ENCODE measurements at places on chromosomes 16 and 17.

DNA sequence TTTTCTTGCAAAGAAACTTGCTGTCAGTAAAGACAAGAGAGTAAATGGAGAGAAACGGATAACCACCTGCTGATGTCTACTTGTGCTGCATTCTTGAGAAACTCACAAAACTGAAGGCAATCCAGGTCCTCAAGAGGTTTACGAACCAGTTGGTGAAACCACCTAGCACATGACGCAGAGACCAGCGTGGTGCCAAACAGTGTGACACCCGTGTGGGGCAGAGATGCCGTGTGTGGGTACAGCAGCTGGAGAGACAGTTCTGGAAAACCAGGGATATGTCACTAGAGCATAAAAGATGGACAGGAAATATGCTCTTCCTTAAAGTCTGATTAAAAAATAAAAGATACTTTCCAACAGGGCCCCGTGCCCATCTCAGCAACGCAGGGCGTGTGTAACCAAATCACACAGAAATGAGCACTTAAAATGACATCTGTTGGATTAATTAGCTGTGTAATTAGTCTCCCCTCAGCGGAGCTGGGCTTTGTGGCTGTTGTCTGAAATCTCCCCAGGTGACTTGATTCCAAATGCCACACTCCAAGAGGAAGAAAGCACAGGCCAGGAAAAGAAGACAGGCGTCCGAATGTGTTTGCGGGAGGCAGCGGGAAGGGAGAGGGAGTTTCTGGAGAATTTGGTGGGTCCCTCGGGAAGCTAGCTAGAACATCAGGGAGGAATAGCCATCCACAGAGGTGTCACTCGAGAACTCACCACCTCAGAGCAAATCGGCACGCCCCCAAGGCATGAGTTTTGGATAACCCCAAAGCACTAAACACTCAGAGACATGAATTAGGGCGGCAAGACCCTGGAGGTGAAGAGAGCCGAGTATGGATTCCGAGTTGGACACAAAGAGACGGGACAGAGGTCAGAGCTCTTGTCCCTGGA is 109.8 kb downstream of the ZFHX3 start:
- DNase-seq, result no peak

DNA sequence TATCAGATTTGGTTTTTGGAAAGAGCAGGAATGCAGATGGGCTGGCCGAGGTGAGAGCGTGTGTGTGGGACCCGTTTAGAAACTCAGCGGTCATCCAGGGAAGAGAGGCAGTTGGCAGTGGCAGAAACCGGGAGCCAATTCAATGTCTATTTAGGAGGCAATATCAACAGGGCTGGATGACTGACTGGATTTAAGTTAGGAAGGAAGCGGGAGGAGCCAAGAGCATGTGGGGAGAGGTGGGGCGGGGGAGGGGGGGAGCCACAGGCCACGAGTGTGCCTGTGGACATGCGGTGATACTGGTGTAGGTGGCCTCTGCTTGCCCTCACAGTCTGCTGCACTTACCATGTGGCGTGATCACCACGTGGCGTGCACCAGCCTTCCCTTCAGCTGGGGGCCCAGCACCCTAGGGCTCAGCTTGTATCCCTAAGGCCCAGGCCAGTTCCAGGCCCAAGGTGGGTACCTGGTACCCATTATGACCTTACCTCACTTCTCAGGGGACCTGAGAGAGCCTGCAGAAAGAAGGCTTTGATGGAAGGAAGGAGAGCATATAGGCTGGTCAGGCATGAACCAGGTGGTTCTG is 10.8 kb upstream of the TPPP3 start:
- no peak for DNase-seq

DNA sequence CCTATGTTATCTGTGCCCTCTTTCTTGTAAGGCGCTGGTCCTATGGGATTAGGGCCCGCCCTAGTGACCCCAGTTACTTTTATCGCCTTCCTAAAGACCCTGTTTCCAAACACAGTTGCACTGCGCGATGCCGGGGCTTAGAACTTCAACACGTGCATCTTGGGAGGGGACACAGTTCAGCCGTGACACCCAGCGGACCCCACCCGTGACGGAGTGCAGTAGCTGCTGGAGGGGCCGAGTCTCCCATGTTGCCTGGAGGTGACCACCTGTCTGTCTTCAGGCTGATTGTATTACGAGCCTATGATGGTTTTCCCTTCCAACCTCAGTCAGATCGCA is 9.4 kb downstream of the BAIAP2 start:
- no peak for DNase-seq

DNA sequence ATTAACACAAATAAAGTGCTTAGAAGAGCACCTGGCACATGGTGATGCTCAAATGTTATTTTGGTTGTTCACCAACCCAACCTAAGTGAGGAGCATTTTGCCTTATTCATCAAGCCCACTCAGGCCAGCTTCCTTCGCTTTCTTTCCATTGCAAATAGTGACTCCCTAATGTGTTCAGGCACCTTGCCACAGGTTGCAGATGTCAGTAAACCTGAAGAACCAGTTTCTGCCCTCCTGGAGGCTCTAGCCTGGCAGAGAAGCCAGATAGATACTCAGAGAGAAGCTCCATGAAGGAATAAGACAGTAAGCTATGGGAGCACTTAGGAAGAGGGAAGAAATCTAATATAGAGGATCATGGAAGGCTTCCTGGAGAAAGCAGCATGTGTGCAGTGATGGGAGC is 23.9 kb downstream of the GPR139 start:
- DNase-seq, result no peak

GRCh38 chr16:53893731-53894435 is 189.9 kb downstream of the FTO start:
- DNase-seq, result no peak

- no peak for DNase-seq
Measured at GRCh38 chr17:77887110-77887463, 71.4 kb upstream of the TNRC6C start.

DNA sequence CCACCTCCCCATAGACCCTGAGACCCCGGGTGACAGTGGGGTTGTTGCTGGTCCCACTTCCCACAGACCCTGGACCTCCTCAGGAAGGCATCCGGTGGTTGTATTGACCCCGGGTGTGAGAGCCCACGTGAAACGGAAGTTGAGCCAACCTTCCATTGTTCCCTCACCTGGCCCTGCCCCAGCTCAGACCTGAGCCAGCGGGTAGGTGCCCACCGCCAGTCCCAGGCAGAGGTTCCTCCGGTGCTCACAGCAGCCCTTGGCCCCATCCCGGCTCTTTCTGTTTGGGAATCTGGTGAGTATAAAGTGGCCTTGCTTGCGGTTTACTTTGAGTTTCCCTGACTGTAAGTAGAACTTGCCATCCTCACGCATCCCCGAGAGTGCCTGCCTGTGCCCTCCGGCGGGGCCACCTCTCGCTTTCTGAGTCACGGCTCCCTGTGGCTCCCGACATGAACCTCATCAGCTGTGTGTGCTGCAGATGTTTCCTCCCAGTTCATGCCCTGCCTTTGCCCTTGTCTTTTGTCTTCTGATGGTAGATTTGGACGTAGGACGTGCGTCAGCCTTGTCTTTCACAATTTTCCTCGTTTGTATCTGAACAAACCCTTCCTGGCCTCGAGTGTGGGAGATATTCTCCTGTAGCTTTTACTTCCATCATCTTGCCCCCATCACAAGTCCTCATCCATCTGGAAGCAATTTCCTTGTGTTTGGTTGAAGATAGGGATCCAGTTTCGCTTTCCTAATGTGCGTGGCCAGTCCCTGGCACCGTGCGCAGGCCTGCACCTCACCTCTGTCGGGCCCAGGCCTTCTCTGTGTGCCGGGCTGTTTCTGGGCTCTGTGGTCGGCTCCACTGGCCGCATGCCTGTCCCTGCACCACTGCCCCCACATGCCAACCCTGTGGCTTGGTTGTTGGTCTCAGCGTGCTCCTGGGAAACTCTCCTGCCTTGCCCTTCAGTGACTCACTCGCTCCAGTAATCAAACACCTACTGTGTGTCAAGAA is 76.0 kb downstream of the METRNL start:
- peak; percentile 72 for DNase-seq

DNA sequence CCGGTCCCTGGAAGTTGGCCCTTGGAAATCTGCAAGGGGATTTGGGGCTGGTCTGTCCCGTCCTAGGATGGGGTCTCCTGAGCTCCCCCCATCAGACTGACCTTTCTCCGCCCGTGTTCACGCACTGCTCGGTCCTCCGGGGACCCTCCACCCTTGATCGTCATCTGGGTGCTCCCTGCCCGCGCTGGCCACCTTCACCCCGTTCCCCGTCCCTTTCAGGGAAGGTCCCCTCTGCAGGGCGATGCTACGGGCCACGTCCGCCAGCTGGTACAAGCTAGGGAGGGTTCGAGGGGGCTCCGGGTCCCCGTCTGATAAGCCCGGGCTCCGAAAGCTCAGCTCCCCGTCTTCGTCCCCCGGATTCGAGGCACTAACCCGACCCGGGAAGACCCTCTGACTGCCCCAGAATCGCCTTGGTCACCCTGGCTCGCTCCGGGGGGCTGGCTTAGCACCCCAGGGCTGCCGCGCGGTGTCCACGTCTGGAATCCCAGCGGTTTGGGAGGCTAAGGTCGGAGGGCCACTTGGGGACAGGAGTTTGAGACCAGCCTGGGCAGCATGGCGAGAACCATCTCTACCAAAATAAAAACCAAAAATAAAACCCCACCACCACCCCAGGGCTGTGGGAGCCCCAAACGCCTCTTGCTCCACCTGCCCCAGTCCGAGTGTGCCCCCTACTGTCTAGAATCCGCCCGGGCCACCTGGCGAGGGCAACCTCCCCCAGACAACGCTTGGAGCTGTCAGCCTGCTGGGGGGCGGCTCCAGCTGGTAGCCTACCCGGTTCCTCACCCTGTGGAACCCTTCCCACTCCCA is 1.1 kb upstream of the SLC43A2 start:
- DNase-seq, result no peak

GRCh38 chr16:12150600-12150999 is 174.1 kb downstream of the SNX29 start:
- no peak for DNase-seq

DNA sequence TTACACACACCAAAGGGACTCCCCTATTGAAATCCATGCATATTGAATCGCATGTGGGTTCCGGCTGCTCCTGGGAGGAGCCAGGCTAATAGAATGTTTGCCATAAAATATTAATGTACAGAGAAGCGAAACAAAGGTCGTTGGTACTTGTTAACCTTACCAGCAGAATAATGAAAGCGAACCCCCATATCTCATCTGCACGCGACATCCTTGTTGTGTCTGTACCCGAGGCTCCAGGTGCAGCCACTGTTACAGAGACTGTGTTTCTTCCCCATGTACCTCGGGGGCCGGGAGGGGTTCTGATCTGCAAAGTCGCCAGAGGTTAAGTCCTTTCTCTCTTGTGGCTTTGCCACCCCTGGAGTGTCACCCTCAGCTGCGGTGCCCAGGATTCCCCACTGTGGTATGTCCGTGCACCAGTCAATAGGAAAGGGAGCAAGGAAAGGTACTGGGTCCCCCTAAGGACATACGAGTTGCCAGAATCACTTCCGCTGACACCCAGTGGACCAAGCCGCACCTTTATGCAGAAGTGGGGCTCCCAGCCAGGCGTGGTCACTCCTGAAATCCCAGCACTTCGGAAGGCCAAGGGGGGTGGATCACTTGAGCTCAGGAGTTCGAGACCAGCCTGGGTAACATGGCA is 2.2 kb downstream of the GAA start:
- no peak for DNase-seq

GRCh38 chr17:2602597-2603017 is 9.2 kb downstream of the PAFAH1B1 start:
- no peak for DNase-seq

DNA sequence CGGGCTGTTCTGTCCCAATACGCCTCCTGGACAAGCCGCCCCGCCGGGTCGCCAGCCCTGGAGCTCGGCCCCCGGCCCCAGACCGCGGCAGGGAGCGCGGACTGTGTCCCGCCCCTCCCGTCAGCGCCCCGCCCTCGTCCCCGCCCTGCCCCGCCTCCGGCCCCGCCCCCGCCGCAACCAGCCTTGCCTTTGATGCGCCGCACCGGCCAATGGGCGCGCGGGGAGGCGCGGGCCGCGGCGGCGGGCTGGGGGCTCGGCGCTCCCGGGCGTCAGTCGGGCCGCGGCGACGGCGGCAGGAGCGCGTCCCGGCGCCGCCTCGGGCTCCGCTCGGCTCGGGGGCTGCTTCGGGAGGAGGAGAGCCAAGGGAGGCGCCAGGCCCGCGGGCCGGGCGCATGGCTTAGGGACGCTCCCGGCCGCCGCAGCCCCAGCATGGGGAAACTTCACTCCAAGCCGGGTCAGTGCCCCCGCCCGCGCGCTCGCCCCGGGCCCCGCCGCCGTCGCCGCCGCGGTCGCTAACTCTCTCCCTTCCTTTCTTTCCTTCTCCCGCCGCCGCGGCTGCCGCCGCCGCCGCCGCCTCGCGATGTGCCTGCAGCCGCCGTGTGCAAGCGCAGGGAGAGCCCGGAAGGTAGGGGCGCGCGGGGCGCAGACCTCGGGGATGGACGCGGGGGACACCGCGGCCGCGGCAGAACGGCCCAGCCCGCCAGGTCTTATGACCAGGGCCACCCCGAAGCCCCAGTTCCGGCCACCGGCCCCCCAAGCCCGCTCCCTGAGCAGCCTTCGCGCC is at the start of gene NKD1:
NKD1 (plus strand) TSS at position 272 of the 784 bp plus-strand sequence; CDS start at position 430, 158 bp downstream.
- no peak for DNase-seq

- no peak for DNase-seq
Measured at GRCh38 chr17:7437950-7438614, 1.2 kb upstream of the FGF11 start.
